ENCODE measurements at places on chromosomes 6 and 20.

DNA sequence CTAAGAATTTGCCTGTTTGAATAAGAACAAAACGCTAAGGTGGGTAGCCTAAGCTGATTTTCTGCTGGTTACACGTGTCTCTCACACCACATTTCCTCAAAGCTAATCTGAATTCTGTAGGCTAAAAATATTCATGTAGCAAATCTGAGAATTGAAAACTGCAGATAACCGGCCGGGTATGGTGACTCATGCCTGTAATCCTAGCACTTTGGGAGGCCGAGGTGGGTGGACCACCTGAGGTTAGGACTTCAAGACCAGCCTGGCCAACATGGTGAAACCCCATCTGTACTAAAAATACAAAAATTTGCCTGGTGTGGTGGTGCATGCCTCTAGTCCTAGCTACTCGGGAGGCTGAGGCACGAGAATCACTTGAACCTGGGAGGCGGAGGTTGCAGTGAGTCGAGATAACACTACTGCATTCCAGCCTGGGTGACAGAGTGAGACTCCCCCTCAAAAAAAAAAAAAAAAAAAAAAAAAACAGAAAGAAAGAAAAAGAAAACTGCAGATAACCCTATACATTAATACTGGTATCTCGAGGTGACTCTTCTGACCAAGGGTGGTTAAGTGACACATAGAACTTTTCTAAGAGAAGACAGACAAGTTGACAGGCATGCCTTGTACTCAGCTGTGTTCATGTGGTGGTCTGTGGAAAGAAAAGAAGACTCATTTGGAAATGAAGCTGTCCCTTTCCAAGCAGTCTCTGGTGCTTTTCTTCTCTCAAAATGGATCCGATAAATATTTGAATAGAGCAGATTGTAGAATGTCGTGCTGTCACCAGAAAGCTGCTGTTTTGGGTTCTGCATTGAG lies 24.7 kb upstream of the ASXL1 start:
- no peak for DNase-seq

DNA sequence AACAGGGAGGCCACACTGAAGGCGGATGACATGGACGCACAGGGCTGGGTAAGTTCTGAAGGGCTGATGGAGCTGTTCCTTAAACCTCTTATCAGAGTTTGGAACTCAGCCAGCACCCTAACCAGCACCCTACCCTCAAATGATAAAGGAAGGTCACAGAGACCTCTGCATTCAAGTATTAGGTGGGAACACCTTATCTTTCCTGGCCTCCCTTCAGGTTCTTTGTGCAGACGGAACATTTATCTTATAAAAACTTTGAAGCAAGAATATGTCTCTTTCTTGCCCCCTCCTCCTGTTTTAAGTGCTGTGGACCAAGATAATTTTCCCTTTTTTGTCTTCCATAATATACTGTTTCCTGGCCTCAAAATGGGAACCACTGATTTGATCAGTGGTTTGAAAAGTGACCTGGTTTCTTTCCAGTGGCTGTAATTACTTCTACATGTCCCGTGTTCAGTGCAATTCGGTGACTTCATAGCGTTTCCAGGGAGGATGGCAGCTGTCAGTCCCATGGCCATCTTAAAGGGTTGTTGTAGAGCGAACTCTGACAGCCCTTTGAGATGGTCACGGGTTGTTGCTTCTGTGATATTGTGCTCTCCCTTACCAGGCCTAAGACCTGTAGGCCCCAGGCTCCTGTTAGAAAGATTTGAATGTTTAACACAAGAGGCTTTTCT lies 213.2 kb upstream of the MYLIP start:
- no peak for DNase-seq

GRCh38 chr6:82178759-82179112 lies 68.8 kb downstream of the IBTK start:
- DNase-seq = no peak

DNA sequence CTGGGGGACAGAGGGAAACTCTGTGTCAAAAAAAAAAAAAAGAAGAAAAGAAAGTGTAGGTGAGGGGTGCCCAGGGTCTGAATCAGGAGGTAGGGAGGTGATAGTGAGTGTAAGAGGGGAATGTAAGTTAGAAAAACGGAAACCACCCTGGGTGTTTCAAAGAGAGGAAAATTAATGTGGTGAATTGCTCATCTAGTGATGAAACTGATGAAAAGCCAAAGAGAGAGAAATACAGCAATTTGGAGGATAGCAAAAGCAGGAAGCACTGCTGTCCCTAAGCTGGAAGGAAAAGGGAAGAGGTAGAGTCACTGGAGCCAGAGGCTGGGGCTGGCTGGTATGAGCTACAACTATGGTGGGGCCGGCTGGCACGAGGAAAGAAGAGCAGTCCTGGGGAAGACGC lies 85.0 kb upstream of the CEP85L start:
- no peak for DNase-seq

DNA sequence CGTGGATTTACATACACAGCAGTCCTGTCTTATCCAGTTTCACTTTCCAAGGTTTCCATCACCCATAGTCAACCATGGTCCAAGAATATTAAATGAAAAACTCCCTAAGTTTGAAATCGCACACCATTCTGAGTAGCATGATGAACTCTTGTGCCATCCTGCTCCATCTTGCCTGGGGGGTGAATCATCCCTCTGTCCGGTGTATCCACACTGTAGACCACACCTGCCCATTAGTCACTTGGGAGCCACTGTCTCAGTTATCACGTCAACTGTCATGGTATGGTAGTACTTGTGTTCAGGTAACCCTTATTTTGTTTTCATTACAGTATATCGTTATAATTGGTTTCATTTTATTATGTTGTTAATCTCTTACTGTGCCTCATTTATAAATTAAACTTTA lies 38.5 kb downstream of the PTGIS start:
- DNase-seq = no peak

DNA sequence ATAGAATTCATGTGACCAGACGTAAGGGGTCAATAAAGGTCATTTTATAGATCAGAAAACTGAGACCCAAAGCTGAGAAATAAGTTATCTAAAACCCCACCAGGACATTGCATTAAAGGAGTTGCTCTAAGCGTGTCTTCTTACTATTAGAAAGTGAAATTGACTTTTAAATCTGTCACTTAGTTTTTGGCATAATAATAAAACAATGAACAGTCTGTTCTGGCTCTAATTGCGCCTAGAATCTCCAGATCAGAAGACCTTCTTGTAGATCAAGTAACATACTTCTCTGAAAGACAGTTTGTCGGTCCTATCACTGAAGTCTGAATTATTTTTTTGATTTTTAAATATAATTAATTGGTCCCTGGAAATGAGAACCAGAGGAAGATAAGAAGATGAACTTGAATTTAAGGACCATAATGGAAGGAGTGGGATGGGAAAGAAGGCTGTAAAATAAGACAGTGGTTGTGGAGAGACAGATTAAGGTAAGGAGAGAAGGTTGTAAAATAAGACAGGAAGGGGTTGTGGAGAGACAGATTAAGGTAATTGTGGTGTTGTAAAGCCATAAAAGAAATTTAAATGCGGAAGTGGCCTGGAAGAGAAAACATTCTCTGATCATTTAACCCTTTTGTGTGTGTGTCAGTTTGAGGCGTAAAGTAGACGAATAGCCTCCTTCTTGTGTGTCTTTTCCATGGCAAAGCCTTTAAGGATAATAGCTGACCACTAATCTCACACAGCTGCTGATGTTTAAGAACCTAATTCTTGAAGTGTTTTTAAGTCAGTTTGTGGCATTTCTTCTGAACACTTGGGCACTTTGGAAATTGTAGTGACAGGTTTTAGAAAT lies 20.1 kb downstream of the TOP1 start:
- no peak for DNase-seq

GRCh38 chr20:38854654-38855066 lies 49.2 kb downstream of the PPP1R16B start:
- DNase-seq = no peak

DNA sequence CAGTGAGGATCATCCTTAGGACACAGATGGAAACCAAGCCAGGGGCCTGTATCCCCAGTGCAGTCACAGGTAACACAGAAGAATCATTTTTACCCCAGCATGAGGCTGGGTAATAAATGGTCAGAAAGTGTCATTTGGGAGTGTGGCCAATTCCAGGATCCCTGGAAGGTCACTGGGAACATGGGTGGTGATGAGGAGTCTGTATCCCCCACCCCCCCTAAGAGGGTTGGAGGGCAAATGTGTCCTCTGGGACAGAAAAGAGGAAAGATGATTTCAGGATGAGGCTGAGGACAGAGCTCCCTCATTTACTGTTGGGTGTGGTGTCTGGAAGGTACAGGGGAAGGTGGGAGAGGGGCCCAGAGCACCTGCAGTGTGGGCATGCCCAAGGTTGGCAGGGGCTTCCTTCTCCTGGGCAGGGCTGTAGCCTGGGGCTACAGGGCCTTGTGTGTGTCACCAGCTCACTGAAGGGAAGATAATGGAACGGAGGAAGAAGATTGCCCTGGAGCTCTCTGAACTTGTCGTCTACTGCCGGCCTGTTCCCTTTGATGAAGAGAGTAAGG lies 34.5 kb downstream of the PLCG1 start:
- no peak for DNase-seq

DNA sequence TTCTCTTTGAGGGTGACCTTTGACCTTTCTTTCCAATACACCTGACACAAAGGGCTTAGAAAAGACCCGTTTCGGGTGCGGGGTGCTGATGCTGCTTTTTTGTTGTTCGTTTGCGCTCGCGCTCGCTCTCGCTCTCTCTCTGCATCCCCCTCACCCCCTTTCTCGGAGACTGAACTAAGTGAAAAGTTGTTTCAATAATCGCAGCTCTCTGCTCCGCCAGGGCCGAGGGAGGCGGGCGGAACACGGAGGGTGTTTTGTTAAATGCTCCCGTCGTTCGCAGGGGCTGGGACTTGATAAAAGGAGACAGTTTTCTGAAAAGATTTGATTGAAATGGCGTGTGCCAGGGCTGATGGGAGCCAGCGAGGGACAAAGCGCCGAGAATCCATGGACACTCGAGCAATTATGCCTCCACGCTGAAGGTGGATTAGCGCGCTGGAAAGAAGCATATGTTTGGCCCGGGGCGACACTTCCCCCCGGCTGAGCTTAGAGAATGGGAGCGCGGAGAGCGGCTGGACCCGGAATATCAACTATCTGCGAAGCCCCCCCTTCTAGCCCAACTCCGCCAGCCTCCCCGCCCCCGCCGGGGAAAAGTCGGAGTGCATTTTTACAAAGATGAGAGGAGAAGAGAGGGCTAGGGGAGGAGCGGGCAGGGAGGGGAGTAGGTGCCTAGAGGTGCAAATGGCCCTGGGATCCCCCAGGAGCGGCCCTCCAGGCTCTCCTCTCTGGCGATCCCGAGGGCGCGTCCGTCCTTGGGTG lies 25.0 kb downstream of the TFAP2A start:
- no peak for DNase-seq

DNA sequence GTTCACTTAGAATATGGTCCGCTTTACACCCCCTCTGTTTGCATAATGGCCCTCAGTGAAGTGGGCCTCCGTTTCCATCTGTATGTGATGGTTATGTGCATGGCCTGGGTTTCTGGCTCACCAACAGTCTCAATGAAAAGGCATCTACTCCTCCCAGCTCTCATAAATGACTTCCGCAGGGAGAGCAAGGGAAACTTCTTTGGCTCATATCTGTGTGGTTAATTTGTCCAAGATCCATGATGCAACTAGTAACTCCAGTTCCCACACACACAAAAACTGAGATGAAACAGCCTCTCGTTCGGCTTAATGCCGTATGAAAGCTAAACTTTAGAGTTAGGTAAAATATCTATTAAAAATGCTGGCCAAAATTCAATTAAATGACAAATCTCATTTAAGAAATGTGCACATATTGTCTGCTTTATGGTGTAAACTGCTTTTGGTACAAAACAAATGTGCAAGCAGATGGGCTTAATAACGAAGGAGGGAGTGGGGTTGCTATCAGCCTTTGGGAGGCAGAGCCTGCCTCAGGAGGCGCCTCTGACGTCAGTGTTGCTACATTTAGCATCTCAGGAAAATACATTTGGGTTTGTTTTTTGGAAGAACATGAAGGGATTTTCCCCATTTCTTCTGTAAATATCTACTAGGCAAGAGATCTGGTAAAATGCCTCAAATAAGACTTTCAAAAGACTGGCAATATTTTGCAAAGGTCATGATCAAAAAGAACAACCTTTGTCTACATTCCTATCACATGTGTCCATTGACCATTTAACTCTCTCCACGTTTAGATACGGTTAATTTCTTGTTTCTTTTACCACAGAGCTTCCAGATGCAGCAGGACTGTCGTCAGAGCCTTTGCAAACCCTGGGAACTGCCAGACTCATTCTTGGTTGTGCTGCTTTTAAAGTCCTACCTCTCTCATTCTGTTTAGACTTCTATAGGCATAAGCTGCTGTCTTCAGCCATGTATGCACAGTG lies 96.8 kb downstream of the ARMC2 start:
- DNase-seq = no peak

DNA sequence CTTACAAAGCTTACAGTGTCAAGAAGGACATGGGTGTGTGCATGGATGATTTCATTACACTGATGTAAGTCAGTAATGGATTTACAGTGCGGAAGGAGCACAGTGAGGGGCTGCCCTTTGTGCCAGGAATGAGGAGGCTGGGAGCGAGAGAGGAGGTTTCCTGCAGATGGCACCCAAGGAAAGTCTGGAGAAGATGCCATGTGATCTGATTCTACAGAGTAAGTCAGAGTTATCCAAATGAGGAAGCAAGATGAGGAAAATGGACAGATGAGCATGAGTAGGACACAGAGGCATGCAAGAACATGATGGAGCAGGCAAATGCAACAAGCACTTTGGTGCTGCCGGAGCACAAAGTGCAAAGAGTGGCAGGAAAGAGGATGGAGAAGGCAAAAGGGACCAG lies 29.7 kb downstream of the MAP7 start:
- no peak for DNase-seq

DNA sequence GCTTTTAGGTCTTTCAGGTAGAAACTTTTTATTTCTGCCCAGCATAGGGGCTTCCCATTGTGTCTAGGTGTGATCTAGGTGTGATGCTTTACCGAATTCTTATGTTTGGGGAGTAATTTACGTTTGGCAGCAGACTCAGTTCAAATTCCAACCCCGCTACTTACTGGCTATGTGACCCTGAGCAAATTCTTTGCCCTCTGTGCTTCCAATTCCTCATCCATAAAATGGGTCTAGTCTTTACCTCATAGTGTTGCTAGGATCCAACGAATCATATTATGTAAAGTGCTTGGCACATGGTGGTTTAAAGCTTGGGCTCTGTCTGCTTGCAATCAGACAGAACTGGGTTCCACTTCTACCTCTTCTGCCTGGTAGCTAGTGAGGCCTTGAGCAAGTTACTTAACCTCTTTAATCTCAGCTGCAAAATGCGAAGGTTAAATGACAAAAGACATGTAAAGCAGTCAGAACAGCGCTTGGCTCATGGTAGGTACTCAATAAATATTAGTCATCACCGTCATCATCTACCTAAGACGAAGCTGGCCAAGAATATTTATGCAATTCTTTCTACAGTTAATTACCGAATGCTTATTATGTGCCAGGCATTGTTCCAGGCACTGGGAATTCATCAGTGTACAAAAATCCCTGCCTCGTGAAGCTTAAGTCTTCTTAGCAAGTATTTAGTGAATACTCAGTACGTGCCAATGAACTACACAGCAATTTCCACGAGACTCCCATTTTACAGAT lies 1.0 kb downstream of the NSFL1C start:
- DNase-seq = no peak

Data from DMS153 (cell line).